ENCODE measurements at places on chromosomes 1 and 21. TPM values are rescaled to one million over a fixed set of nuclear protein-coding genes. Genes with fewer than 3 reads are reported as not detected.
A peak's percentile ranks its signal among the peaks of the same experiment; 100 is the strongest.

Gene AIRE
- total RNA-seq, result not detected

GRCh38 chr1:113946678-113947387 is 17.7 kb downstream of the HIPK1 start:
- no peak for DNase-seq

Gene TDRD10
- total RNA-seq, result not detected

DNA sequence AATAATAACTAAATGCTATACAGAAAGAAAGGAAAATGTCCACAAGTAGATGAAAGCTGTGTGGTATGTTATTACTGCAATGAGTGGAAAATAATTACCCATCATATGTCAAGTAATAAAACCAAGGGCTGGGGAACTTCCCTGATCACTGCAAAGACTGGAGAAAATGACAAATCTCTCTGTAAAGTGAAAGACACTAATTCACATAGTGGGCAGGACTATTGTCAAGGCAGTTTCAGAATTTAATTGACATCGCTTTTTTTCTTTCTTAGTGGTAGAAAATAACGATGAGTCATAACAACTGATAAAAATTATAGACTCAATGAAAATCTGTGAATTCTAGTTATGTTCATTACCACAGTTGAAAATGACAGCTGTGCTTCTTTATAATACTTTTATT is 153.7 kb upstream of the ST6GALNAC5 start:
- no peak for DNase-seq

DNA sequence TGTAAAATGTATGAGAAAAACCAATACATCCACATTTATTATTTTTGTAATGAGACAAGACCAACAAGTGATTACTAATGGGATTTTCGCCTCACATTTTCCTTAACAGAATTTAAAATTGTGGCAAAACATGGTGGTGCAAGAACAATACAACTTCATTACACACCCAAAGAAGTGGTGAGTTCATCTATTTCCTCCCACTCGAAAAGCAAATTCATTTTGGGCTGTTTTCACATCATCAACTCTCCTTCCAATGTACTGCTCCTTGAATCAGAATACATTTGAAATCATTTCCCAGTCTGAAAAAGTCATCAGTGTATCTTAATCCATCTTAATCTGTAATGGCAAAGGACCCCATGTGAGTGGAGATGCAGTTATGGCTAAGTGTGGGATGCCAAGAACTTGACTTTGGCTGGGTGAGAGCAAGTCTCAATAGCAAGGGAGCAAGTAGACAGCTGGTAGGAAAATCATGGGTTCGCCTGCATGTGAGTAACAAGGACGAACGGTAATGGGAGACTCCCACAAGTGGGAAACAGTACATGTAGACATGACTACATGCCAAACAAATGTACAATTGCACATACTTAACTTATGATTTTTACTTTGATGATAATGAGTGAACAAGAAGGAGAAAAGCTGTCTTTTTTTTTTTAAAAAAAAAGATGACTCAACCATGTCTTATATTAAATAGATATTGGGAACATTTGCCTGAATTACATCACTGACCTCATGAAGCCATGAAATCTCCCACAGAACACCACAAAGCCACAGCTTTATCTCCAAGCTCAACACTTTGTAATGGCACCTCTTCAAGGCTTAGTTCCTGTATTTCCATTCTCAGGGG is 46.0 kb downstream of the RUNX1 start:
- no peak for DNase-seq

- DNase-seq, result no peak
These were observed 79.3 kb downstream of the SH3BGR start for GRCh38 chr21:39531064-39531463.

GRCh38 chr1:43866201-43866600 is 67.4 kb upstream of the ARTN start:
- DNase-seq, result no peak

DNA sequence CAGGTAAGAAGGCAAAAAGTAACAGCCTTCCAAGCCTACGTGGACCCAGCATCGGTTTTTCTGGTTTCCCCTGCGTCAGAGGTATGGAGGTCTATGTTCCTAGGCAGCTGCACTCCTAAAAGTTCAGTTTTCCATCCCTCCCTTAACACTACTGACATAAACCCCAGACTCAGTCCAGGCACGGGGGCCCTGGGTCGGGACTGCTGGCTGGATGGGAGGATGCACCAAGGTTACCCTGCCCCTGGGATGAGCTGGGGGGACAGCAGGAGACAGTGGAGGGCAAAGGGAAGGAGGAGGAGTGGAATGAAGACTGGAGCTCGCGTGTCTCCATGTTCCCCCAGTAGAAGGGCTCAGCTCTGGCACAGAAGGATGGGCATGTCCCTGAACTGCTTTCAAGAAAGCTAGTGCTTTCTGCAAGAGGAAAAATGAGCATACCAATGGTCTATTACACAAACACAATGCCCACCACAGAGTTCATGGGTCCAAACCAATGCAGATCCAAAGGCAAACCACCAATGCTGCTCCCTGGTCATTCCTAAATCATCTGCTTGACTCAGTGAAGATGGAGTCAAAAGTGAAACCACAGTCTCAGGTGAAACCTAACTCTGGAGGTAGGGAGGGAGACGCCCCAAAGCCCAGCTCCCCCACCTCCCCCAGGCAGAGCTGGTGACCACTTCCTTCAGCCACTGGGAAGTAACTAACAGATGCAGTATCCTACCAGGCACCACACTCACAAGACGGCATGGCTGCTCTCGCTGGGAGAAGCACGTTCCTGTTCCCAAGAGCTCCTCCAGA is 54.9 kb downstream of the CD46 start:
- no peak for DNase-seq

- DNase-seq, result no peak
These were observed 11.6 kb downstream of the GPX7 start for GRCh38 chr1:52613636-52614373.

GRCh38 chr21:37047079-37047478 is 25.8 kb downstream of the PIGP start:
- DNase-seq, result peak; percentile 71

- peak; percentile 72 for DNase-seq
These were observed 10.9 kb upstream of the SMG7 start for GRCh38 chr1:183461350-183461749.

DNA sequence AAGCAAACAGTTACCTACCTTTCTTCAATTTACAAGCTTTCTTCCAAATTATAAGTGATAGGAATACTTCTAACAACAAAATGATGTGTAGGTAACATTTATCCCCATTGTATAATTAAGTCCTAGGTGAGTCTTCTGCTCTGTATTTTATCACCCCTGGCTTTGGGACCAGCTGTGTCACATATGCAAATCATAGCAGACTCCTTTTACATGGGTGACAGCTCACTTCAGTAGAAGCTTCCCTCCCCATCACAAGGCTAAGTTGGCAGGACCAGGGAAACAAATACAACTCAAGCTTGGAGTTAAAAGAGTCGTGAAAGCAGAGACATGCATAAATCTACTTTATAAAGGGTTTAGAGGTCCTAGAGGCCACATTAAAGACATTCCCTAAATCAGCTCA is 121.1 kb upstream of the RUNX1 start:
- no peak for DNase-seq

Gene ERRFI1
- total RNA-seq, result 47.8 TPM

- no peak for DNase-seq
These were observed 21.0 kb downstream of the JUN start for GRCh38 chr1:58762806-58763205.

Gene KRTAP10-1
- total RNA-seq, result not detected

Gene TSPAN2
- total RNA-seq, result 26.5 TPM

DNA sequence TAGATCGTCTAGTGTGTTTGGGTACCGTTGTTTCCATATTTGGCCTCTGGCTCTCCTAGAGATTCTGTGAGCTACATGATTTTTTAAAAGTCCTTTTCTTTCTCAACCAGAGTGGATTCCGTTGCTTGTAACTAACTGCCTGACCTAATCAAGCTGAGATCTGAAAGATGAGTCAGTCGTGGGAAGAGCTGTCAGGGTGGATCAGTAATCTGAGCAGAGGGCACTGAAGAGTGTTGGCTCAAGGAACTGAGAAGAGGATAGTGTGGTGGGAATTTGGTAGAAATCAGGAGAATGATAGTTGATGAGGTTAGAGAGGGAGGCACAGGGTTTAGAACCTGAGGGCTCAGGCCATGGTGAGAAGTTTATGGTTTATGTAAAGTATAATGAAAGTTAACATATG is 52.2 kb downstream of the TRAF5 start:
- no peak for DNase-seq

DNA sequence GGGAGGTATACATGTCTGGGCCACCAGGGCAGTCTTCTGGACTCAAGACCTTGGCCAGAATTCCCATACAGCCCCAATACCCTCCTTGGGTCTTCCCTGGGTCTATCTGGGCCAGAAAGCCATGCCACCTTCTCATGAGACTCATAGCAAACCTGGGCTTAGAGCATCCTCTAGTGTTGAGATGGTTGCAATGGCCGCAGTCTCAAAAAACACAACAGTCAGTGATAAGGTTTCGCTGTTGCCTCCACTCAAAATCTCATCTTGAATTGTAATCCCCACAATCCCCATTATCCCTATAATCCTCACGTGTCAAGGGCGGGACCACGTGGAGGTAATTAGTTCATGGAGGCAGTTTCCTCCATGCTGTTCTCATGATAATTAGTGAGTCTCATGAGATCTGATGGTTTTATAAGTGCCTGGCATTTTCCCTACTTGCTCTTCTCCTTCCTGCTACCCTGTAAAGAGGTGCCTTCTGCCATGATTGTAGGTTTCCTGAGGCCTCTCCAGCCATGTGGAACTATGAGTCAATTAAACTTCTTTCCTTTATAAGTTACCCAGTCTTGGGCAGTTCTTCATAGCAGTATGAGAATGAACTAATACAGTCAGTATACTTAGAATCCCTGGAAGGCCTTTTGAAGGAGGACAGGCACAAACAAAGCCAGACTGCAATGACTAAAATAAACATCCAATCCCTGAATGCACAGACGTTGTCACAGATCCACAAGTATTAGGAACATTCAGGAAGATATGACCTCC is 77.0 kb downstream of the CTH start:
- DNase-seq, result no peak

Gene OPTC
- total RNA-seq, result not detected

Gene ADCY10
- total RNA-seq, result 0.28 TPM

Gene MYOC
- not detected for total RNA-seq

Gene S100A6
- 994 TPM for total RNA-seq

- no peak for DNase-seq
These were observed 203.7 kb downstream of the PLA2G4A start for GRCh38 chr1:187032316-187032981.

Gene VWA1
- total RNA-seq, result 56.6 TPM

Gene TTC34
- 1.7 TPM for total RNA-seq

Gene CHI3L1
- not detected for total RNA-seq

DNA sequence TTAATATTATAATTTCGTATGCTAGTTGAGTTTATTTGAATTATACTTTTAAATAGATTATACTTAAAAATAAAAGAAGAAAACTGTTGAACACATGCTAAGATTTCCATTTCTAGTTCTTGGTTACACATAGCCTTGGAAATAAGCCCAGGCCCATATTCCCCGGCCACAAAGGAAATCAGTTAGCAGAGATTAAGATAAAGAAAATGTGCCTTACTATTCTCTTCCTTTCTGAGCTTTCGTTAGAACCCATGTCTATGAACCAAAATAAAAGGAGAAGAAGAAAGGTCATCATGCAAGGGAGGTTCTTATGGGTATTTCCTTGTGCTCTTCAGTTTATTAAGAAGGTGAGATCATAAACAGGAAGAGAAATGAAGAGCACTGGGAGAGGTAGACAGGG is 32.3 kb upstream of the CRP start:
- DNase-seq, result no peak

GRCh38 chr1:41533731-41534080 is 49.2 kb upstream of the EDN2 start:
- no peak for DNase-seq

Gene PLA2G2C
- 0.48 TPM for total RNA-seq

Gene TAS1R1
- total RNA-seq, result not detected

DNA sequence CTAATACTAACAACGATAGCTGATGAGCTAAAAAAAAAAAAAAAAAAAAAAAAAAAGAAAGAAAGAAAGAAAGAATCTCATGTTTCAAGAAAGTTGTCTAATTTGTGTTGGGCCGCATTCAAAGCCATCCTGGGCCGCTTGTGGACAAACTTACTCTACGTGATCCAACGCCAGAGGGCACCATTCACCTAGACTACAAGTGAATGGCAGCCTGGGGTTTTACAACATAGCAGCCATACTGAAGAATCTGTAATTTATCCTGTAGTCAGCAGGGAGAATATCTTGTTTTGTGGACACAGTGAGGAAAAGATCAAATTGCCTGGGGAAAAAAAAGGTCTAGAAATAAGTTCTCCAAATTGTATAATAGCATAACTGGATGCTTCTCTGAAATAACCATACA is 47.0 kb downstream of the CYP2J2 start:
- DNase-seq, result peak; percentile 50

DNA sequence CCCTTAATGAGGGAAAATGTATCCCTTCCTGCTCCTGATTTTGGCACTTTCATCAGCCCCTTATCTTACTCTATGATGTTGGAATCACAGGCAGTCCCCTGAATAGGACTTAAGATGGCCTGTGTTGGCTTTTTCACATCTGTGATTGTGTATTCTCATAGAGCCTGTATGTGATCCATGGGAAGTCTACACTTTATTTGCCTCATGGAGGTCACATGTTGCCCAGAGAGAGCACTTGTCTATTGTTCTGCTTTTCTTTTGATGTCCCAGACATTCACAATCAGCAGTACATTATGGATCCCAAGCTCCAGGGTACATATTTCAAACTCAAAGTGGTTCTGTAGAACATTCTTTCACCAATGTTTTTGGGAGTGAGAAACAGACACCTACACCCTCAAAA is 885.2 kb upstream of the ADGRL2 start:
- DNase-seq, result no peak

Gene S100A7A
- not detected for total RNA-seq

DNA sequence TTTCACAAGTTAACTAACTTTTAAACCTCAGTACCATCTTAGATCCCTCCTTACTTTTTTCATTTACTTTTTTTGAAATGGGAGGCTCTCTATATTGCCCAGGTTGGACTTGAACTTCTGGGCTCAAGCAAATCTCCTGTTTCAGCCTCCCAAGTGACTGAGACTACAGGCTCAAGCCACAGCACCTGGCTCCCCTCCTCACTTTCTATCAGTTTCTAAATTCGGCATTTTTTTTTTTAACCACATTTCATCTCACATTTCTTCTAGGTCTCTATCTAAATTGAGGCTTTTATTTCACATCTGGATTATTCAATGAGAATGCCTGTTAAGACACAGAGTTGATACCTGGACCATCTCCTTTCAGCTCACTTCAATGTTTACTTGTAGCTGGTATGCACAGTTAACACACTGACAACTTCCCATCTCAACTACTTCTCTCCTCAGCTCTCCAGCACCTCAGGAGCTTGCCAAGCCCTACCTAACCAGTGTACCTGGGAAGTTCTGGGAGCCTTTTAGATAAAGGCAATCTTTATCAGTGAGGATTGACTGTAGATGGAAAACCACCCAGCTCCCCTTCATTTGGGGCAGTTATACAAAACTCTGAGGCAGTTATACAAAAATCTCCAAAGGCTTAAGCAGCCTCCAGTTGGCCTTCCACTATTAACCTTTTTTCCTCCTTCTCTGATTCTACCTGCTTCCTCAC is 3.4 kb downstream of the USP33 start:
- DNase-seq, result no peak

- DNase-seq, result no peak
These were observed 131.8 kb downstream of the ACBD6 start for GRCh38 chr1:180370597-180370996.

GRCh38 chr1:212635141-212635631 is 26.6 kb downstream of the ATF3 start:
- no peak for DNase-seq

Data from PC-9 (cell line).